Activated naive CD4-positive, alpha-beta T cell treated with anti-CD3 and anti-CD28 coated beads, Interleukin-2, amount 10 ng/mL, durations not matched to agents 5 hours and 36 hours (primary cell): ENCODE measurements at places on chromosomes 5 and 9. TPM values are rescaled to one million over a fixed set of nuclear protein-coding genes. Genes with fewer than 3 reads are reported as not detected.

DNM1 gene
- 0.25 TPM for total RNA-seq

RC3H2 gene
- total RNA-seq, result 45.0 TPM

SURF1 gene
- 40.0 TPM for total RNA-seq

FAM221B gene
- not detected for total RNA-seq

SLC6A3 gene
- not detected for total RNA-seq

OTP gene
- not detected for total RNA-seq

GARIN3 gene
- 0.10 TPM for total RNA-seq

PRUNE2 gene
- not detected for total RNA-seq

DND1 gene
- total RNA-seq, result 2.9 TPM

SEMA4D gene
- total RNA-seq, result 265 TPM

SLC25A2 gene
- total RNA-seq, result 1.1 TPM

SPARC gene
- not detected for total RNA-seq

FBXL7 gene
- not detected for total RNA-seq

ZDHHC21 gene
- total RNA-seq, result 7.3 TPM

ANKRD34B gene
- not detected for total RNA-seq

ZDHHC11B gene
- not detected for total RNA-seq

GPR21 gene
- total RNA-seq, result 0.78 TPM

SLC2A6 gene
- 3.0 TPM for total RNA-seq

OR1J4 gene
- not detected for total RNA-seq

RXFP3 gene
- not detected for total RNA-seq

NUTM2F gene
- total RNA-seq, result not detected

PRDM9 gene
- not detected for total RNA-seq

RELL2 gene
- total RNA-seq, result 25.3 TPM

AGXT2 gene
- total RNA-seq, result not detected

TAF11L10 gene
- total RNA-seq, result not detected

PITX1 gene
- 0.08 TPM for total RNA-seq

ELOVL7 gene
- 0.20 TPM for total RNA-seq

IL6ST gene
- 156 TPM for total RNA-seq

CDK5RAP2 gene
- total RNA-seq, result 78.5 TPM

GAS1 gene
- total RNA-seq, result 0.58 TPM

AHRR gene
- total RNA-seq, result 10.2 TPM
